ENCODE measurements at places on chromosomes 3 and 15. TPM values are rescaled to one million over a fixed set of nuclear protein-coding genes. Genes with fewer than 3 reads are reported as not detected.

LRRC3B gene
- 0.69 TPM for total RNA-seq

TFDP2 gene
- 43.7 TPM for total RNA-seq

MUSTN1 gene
- 9.6 TPM for total RNA-seq

RAF1 gene
- 112 TPM for total RNA-seq

NRROS gene
- total RNA-seq, result 3.9 TPM

P2RY13 gene
- 3.0 TPM for total RNA-seq

INAFM2 gene
- 9.3 TPM for total RNA-seq

LMCD1 gene
- total RNA-seq, result 44.1 TPM

GRCh38 chr3:165553371-165553770 is 283.9 kb downstream of the BCHE start:
- DNase-seq, result no peak

GRCh38 chr15:93052090-93052879 is 36.7 kb downstream of the RGMA start:
- DNase-seq, result no peak

GRCh38 chr3:166064476-166064875 is 227.3 kb upstream of the BCHE start:
- no peak for DNase-seq

- no peak for DNase-seq
These were observed 262.5 kb upstream of the TGFBR2 start for GRCh38 chr3:30343861-30344260.

DNA sequence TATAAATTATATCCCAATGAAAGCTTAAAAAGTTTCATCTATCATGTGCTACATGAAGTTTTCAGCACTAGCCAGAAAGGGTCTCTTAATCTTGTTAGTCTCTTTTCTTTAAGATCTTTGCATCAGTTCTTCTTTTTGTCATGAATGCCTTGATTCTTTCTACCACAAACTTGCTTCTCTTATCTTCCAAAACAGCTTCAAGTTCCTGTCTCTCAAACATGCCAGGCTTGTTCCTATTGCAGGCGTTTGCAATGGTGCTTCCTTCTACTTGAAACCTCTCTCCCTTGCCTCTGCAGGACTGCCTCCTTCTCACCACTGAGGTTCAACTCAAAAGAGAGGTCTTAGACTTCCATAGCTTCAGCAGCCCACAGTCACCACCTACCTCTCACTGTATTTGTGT is 104.3 kb upstream of the FRMD4B start:
- no peak for DNase-seq

DNA sequence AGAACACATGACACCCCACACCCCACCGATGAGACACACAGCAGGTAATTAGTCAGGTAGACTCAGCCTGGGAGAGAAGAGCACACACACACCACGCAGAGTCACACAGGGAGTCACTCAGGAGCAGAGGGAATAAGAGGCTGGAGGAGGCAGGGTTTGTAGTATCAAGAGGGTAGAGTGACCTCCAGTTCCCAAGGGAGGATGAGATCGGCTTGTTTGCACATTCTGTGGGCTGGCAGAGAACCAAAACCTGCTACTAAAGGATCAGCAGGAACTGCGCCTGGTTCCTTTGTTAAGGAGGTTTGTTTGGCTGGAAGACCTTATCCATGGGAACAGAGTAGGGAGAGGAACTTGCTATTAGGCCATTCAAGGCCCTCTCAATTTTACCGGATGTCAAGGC is 281.4 kb upstream of the SLCO3A1 start:
- DNase-seq, result no peak

GRCh38 chr3:152738656-152739055 is 96.3 kb upstream of the P2RY1 start:
- peak; percentile 4 for DNase-seq

DNA sequence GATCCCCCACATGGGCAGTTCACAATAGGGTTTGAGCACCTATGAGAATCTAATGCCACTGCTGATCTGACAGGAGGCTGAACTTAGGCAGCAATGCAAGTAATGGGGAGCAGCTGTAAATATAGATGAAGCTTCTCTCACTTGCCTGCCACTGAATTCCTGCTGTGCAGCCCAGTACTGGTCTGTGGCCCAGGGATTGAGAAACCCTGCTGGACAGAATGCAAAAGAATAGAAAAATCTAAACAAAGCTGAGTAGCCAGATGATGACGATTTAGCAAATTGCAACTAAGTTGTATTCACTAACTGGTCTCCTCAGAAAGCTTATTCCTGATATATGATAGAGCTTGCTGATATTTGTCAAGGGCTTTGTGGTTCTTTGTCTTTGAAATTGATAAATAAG is 34.3 kb upstream of the APH1B start:
- DNase-seq, result no peak

- DNase-seq, result no peak
These were observed 440.9 kb downstream of the FOXP1 start for GRCh38 chr3:71142441-71143161.

- no peak for DNase-seq
These were observed 254.3 kb upstream of the TPM1 start for GRCh38 chr15:62788224-62788623.

DNA sequence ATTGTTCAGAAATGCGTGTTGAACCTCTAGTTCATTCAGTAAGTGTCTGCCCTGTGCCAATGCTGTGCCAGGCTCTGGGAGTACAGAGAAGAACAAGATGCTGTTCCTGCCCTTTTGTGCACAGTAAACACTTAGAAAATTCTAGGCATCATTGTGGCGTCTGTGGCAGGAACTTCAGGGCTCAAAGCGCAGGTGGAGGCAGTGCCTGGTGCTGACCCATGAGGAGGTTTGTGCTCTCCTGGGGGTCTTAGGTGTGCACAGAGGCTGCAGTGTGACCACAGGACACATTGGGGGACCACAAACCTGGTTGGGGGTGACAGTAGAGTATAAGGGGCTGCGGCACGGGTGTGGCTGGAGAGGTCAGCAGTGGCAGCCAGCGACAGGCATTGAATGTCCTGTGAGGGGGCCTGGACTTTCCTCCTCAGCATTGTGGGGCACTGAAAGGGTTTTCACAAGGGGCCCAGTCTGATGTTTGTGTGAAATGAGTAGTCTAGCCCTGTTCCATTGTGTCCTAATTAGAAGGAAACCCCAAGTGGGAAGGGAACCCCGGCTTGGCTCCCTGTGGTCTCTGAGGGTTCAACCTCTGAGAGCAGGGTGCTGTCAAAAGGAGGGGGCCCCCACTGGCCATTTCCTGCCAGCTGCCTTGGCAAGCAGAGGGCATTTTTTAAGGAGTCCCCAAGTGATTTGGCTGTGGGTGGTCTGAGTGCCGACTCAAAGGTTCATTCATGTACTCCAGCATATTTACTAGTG is 20.9 kb downstream of the MRAS start:
- DNase-seq, result no peak
